ENCODE measurements at places on chromosomes 4 and X.
A peak's percentile ranks its signal among the peaks of the same experiment; 100 is the strongest.

- DNase-seq: no peak
Observed at GRCh38 chr4:40190880-40191815, 5.7 kb upstream of the RHOH start.

- DNase-seq: no peak
Observed at GRCh38 chr4:2796849-2797544, 4.1 kb downstream of the SH3BP2 start.

DNA sequence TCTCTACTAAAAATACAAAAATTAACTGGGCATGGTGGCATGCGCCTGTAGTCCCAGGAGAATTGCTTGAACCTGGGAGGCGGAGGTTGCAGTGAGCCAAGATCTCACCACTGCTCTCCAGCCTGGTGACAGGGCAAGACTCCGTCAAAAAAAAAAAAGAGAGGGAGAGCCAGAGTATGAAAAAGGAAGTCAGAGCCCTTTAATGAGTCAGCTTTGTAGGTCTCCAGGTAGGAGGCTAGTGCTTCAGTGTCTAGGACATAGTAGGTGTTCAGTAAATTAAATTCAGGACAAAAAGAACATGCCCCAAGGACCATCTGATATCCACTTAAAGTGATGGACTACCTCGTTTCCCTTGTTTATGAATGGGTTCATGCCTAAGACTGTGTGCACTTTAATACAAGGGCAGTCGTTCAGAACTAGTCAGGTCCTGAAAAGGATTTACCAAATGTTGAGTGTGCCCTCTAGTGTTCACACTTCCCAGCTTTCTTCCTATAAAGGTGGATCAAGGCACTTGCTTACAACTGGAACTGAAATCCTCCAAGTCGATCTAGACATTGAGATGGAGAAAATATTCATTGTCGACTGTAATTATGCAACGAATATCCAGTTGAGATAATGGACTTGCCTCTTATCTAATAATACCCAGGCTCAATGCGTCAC is 29.0 kb downstream of the F9 start:
- DNase-seq: peak; percentile 31

GRCh38 chrX:25433307-25433706 is 417.5 kb upstream of the ARX start:
- DNase-seq: no peak

DNA sequence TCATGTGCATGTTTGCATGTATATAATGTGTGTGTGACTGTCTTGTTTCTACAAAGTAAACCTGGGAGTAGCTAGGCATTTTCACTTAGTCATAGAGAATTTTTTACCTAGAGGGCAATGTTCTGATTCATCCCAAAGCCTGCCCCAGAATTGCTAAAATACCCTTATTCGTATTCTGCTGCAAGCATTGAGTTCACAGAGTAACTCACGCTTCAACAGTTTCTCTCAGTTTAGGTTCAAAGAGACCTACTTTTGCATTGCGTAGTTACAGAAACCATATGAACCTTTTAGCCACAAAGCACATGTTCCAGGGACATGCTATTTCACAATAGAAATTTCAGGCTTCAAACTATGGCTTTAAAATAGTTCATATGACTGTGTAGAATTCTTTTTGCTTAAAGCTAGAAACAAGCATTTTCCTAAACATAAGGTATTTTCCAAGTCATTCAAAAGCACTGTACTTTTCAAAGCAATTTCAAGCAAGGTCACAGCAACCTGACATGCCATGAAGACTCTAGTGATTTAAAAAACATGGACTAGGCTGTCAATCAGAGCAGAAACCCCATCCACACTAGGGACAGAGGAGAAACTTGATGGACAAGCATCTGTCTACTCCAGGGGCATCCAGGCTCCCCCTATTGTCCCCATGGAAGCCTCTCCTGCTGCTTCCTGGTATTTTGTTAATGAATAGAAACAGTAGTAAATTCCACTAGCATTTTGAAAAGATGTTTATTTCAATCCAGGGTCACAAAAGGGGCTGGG is 81.5 kb upstream of the MAPK10 start:
- peak; percentile 47 for DNase-seq

DNA sequence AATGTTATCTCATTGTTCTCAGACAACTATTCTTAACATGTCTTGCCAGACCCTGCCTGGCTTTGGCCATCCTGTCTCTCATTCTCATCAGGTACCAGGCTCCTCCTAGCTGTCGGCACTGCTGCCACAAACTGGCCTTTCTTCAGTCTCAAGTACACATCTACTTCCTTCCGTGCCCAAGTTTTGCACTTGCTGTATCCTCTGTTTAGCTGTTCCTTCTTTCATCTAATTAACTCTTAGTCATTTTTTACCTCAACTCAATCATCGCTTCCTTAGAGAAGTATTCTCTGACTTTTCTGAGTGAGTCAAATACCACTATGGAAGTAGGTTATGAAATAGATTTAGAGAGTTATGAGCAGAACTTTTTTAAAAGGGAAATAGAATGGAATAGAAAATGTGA is 19.7 kb downstream of the CXCL3 start:
- DNase-seq: no peak

- DNase-seq: no peak
Observed at GRCh38 chrX:48741834-48742233, 19.7 kb upstream of the GLOD5 start.

DNA sequence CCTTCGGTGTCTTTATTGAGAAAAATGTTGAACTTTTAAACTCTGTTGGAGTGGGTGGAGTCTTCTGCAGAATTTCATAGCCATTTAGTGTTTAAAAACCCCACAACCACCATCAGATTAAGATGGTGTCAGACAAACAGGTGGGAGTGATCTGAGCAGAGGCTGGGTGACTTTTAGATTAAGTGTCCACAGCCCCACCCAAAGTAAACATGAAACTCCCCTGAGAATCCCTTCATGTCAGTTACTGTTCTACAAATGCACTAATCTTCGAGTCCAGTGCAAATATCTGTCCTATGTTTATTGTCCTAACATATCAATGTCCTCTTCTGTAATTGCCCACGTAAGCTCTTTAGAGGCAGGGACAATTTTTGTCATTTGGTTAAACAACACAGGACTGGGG is 175.6 kb upstream of the RBPJ start:
- no peak for DNase-seq

- no peak for DNase-seq
Observed at GRCh38 chr4:156390599-156391324, 437.1 kb upstream of the CTSO start.

- DNase-seq: no peak
Observed at GRCh38 chr4:83110970-83111750, 3.4 kb downstream of the PLAC8 start.

DNA sequence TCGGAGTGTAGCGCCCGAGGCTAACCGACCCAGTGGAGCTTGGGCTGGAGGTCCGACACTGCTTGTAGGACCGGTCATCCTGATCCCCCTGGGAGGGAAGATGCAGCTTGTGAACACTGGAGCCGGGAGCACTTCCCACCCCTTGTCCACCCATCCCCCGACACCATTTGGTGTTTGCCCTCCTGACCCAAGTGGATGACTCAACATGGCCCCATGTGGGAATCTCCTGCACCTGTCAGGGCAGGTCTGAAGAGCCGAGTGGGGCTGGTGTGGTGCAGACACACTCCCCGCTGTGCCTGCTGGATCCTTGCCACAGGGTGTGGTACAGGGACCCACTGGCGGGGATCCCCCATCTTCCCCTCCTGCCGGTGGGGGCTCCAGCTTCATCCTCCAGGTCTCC is 90.0 kb upstream of the AFAP1 start:
- DNase-seq: no peak

DNA sequence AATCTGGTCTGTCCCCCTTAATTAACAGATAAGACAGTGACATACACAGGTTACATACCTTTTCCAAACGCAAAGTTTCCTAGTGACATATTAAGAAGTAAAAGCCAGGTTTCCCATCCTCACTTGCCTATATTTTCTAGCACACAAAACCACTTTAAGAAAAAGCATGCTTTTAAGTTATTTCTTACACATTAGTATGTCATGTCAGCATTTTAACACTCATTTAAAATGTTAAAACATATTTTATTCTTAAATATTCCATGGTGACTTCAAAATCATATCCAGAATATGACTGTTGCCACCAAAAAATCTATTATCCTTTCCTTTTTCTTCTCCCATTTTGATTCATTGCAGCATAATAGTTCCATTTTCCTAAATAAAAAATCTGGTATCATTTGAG is 1830.2 kb downstream of the STIM2 start:
- DNase-seq: no peak

- peak; percentile 56 for DNase-seq
Observed at GRCh38 chrX:40543661-40544328, 37.0 kb upstream of the ATP6AP2 start.

DNA sequence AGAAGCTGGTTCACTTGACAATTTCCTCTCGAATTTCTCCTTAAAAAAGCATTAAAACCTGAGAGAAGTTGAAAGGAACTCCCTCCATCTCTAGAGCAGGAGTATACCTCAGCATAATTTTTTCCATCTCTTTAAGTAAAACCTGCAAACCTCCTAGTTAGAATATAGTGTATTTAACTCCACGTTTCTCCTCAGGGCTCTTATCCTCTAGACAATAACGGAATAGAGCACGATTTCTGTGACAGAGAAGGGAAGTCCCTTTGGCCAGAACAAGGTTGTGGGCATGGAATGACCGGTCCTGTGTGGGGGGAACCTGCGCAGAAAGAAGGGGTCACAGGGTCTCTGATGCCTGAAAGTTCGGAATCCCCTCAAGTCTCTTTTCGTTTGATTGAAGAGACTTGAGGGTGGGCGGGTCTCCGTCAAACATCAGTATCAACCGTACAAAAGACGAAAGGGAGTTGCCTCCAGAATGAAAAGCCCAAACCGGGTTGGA is 697 bp downstream of the ZNF280C start:
- no peak for DNase-seq

- DNase-seq: no peak
Observed at GRCh38 chrX:10176121-10177003, 19.6 kb downstream of the CLCN4 start.

DNA sequence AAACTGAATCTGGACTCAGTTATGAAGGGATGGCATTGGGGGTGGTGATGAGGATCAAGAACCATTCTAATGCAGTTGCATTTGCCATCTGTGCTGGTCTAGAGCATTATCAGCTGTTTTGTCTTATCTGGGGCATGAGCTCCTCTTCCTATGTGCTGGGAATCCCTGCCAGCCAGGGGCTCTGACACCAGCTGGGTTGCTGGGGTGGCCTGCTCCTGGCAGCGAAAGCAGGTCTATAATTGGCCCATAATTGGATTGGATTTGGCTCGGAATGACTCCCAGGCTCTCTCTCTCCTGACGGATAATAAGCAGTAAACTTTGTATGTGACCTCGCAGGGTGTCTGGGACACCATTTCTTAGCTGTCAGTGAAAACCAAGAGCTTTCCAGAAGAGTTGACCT is 34.1 kb downstream of the SMPX start:
- DNase-seq: no peak

DNA sequence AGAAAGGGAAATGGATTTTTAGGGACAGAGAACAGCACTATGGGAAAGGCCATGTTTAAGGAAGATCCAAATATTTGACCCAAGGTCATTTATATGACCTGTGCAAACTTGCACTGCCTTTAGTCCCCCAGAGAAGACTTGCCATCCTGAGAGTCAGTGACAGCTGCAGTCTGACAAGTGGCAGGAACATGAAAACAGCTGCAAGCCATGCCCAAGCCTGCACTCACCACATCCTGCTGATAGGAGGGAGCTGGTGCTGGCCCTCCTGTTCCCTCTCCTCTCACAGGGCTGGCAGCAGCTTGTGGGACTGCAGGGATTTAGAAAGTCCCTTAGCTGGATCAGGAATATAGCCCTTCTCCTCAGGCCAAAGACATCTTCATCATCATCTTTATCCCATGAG is 187.7 kb downstream of the RAP1GDS1 start:
- DNase-seq: no peak

GRCh38 chr4:150366487-150366999 is 215.4 kb upstream of the MAB21L2 start:
- no peak for DNase-seq

DNA sequence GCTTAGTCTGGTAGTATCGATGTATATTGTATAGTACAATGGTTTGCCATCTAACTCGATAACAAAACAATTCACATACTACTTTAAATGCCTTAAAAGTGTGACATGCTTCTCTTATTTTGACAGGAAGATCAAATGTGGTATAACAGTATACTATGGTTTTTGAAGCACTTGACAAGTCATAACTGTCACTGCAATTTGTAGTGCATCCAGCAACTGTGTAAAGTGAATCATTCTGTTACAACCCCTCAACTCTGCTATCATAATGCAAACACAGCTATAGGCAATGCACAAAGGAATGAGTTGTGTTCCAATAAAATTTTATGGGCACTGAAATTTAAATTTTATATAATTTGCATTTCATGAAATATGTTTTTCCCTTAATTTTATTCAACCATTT is 14.0 kb downstream of the RAP1GDS1 start:
- no peak for DNase-seq

DNA sequence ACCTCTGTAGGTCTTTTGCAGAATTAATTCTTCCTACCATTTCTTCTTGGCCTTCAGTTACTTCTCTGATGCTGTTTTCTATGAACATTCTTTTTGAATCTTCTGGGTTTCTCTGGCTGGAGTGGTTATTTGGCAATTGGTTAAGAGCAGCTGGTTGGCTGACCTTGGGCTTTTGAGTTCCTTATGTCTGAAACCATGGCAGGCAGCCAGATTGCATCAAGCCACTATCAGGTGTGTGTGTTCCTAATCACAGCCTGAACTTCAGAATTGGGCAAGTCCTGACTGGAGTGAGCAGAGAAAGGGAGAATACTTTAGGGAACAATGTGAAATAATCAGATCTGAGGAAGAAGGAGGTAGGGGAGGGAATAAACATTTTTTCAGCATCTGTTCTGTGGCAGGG is 90.2 kb downstream of the ARHGAP10 start:
- DNase-seq: no peak

- no peak for DNase-seq
Observed at GRCh38 chrX:18666614-18667013, 5.3 kb downstream of the RS1 start.

GRCh38 chr4:111064342-111064993 is 441.6 kb upstream of the PITX2 start:
- DNase-seq: peak; percentile 96

- no peak for DNase-seq
Observed at GRCh38 chrX:49300703-49301102, 2.7 kb upstream of the GAGE10 start.

DNA sequence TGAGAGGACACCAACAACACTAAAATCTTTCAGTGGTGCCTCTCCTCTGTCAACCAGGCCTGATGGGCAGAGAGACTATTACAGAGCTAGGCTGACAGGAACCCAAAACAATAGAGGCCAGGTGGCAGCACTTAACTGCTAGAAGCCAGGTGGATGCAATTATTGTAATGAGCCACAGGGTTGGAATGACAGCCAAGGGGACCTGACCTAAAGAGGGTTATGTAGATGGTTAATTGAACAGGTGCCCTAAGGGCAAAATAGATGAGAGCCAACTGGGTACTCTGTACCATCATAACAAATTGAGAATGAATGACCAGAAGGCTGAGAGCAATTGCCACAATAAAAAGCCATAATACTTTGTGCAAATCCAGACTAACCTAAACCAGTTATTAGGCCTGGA is 24.7 kb upstream of the FRAS1 start:
- no peak for DNase-seq

- DNase-seq: no peak
Observed at GRCh38 chrX:87873347-87873941, 355.8 kb downstream of the KLHL4 start.

Data from fibroblast of skin of right biceps (primary cell).